ENCODE measurements at places on chromosomes 2 and 18.
A peak's percentile ranks its signal among the peaks of the same experiment; 100 is the strongest.

DNA sequence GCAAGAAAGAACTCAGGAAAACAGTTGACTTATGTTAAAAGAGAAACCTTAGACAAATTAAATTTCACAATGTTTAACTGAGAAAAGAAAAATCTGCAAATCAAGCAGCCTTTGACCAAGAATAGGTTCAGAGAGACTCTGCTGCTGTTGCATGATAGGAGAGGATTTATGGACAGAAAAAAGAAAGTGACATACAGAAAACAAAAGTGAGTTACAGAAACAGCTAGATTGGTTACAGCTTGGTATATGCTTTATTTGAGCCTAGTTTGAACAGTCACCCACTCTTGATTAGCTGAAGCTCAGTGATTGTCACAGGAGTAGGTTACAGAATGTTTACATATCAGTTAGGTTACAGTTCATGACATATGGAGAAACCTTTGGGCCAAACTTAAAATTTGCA lies 258.2 kb upstream of the SPOPL start:
- DNase-seq: no peak

- DNase-seq: no peak
These were observed 96.9 kb downstream of the HDAC4 start for GRCh38 chr2:239303711-239304532.

- no peak for DNase-seq
These were observed 105.6 kb downstream of the MAPK4 start for GRCh38 chr18:50665519-50665918.

DNA sequence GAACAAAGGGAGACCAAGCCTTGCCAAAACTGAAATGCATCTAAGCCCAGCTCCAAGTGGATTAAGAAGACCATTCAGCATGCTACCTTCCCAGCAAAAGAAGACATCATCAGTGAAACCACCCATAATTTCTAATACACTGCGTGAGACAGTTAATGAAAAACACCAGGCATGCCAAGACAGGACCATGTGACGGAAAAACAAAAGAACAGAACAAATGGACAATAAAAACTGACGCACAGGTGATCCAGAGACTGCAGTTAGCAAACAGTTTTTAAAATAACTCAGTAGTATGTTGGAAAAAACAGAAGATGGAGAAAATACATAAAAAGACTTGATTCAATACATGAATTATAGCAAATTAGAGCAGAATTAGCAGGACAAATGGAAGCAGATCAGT lies 15.3 kb downstream of the FAM168B start:
- no peak for DNase-seq

- DNase-seq: no peak
These were observed 158.5 kb downstream of the INSIG2 start for GRCh38 chr2:118246726-118247125.

DNA sequence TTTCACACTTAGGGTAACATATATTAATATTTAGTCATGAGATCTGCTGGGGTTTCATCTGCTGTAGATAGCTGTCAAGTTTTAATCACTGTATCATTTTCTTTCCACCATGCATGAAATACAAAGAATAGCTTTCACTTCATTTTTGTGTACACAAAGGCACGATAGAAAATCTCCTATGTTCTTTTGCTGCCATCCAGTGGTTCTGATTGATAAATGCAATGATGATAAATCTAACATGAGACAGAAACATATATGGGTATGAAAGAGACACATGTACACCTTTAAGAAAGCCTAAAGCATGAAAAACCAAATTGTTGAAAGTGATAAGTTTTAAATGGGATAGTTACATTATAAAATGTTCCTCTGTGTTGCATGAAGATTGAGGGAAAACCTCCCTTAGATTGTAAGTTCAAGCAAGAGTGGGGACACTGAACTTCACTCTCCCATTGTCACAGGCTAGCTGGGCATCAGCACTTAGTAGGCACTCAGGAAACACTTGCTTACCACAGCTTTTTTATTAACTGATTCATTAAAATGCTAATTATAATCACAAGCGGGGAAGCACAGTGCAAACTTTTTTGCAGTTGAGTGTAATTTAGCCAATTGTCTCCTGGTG lies 31.2 kb downstream of the C1D start:
- DNase-seq: peak; percentile 64

- DNase-seq: no peak
These were observed 37.6 kb upstream of the ASXL3 start for GRCh38 chr18:33540392-33540791.

- no peak for DNase-seq
These were observed 14.8 kb upstream of the UXS1 start for GRCh38 chr2:106208874-106209273.

- peak; percentile 8 for DNase-seq
These were observed 79.6 kb downstream of the MIB1 start for GRCh38 chr18:21820033-21820810.

GRCh38 chr2:168971261-168971660 lies 59.9 kb downstream of the ABCB11 start:
- no peak for DNase-seq

- no peak for DNase-seq
These were observed 121.0 kb downstream of the ALPK2 start for GRCh38 chr18:58507880-58508279.

DNA sequence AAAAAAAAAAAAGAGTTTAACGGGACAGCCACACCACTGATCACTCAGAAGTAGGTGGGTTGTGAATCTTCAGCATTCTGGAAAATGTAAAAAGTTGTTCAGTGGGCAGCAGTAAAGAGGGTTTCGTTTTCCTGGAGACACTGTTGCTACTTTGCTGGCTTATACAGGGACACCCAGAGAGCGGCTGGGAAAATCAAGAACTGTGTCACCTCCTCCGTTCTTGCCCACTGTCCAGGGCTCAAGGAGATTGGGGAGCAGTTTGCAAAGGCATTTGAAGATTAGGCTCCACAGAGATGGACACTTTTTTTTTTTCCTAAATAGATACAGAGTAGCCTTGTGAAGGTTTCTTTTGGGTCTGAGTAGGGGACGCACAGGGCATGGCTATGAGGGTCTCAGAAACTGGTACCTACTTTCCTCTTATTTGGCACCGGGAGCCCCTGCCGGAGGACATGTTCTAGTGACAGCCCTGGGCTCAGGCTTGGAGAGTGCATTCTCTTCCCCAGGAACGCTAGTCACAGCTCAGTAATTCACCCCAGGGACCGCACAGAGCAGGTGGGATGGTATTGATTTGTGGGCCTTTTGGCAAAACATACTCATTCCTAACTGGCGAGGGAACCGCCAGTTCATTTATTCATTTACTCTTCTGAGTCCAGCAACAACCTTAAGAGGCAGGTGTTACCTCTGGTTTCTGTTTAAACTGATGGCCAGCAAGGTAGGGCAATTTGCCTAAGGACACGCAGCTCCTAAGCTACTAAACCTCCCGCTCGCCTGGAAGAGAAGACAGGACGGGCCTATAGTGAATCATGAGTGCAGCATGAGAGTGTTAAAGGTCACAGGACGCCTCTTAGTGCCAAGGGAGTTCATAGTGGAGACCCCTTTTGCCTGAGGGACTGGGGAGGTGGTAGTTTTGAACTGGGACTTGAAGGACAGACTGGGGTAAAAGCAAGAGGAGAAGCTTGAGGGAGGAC lies 53.1 kb downstream of the HPCAL1 start:
- no peak for DNase-seq

- DNase-seq: no peak
These were observed 260.5 kb downstream of the DYSF start for GRCh38 chr2:71713581-71714580.

DNA sequence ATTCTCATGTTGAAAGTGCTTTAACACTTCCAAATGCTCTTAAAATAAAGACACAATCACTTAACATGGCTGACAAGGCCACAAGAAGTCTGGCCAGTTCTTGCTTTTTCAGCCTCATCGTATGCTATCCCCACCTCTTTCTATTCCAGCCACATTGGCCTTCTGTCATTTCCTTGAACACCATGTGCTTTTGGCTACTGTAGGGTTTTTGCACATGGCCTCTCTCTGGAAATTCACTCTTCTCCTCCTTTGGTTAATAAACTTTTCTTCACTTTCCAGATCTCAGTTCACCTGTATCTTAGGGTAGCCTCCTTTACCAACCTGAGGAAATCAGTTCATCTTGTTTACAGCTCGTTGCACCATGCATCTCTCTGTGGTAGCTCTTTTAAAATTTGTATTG lies 450.5 kb upstream of the MEX3C start:
- DNase-seq: no peak

- DNase-seq: no peak
These were observed 81.9 kb downstream of the EPB41L5 start for GRCh38 chr2:120094795-120095194.

DNA sequence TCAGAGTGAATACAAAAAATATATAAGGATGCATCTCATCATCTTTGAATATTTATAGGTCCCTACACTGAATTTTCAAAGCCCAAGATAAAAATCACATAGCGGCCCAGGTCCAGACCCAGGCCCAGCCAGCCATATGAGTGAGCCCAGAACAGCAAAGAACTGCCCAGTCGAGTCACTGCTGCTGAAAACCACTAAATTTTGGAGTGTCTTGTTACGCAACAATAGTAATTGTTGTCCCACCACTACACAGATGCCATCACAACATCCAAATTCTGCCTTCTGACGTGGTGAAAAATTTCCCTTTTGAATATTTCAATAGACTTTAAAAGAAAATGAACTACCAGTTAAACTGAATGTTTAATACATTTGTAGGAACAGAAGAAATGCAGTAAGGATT lies 5.7 kb downstream of the C18orf32 start:
- DNase-seq: no peak

- DNase-seq: no peak
These were observed 405 bp downstream of the SOS1 start for GRCh38 chr2:39120521-39120770.

- no peak for DNase-seq
These were observed 93.9 kb upstream of the LTBP1 start for GRCh38 chr2:32852856-32853255.

DNA sequence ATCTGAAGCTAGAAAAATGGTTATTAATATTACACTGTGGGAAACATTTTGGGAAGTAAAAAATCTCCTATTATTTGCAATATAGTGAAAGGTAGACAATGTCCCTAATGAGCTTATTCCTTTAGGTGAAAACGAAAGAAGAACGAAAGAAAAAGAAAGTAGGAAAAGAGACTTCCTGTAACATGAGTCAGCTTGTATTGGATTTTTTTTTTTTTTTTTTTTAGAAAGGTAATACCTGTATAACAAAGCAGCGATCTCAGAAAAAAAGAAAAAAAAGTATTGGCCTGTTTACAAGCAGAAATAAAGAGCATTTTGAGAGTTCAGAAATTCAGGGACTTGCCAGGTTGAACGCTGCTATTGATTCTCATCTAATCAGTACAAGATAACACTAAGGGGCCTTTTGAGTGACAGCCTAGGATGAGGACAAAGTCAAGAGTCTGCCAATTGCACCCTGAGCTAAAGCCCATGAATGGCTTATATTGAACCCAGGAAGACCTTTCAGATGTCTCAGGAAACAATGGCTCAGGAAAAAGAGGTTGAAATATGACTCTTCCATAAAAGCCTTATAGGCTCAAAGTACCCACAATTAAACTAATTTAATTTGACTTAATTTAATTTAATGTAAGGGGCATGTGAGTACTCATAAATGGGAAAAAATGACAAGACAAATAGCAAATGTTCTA lies 615.6 kb upstream of the CDH2 start:
- DNase-seq: no peak

DNA sequence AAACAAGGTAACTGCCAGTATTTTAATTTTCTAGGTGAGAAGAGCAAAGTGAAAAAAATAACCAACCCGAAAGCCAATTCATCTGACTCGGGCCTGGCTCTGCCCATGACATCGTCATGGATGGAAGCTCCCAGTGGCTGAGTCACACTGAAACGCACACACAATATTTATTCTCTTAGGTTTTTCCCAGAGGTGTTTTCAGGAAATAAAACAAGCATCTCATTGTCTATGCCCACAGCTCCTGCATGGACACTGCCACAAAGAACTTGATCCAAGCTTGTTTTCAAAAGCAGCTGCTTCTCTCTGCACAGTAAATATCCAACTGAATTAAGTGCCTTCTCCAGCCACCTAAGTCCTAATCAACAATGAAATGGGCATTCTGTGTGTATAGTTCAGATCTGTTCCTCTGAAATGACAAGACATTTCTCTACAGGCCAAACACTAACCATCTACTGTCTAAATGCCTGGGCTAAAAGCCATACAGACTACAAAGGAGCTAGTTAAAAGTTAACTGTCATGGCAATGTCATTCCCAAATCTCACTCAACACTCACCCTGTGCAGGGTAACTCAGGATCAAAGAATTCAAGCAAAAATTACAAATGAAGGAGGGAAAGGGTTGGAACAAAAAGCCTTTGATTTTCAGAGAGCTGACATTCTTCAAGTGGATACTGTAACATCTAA lies 62.9 kb downstream of the RPL31 start:
- DNase-seq: peak; percentile 98

DNA sequence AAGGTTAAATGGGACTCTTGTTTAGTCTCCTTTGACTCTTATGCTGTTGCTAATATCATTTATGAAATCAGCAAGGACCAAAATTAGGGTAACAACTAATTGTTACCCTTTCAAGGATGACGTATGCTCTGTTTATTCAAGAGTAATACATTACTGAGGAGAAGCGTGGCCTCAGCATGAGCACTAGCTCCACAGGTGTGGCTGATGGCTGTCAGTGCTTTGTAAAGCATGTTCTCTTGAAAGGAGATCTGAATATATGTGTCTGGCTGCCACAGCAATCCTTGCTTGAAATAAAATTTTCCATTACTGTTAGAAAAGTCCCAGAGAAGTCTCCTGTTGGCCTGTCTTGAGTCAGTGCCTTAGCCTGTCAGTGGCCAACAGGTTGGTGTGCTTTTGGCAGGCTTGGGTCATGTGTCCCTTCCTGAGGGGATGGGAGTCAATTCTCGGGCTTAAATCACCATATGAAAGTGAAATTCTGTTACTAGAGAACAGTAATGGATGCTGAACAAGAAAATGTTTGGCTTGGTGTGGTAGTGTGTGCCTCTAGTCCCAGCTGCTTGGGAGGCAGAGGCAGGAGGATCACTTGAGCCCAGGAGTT lies 32.7 kb downstream of the ABI2 start:
- DNase-seq: no peak

GRCh38 chr2:107305966-107306365 lies 420.0 kb upstream of the ST6GAL2 start:
- DNase-seq: no peak

DNA sequence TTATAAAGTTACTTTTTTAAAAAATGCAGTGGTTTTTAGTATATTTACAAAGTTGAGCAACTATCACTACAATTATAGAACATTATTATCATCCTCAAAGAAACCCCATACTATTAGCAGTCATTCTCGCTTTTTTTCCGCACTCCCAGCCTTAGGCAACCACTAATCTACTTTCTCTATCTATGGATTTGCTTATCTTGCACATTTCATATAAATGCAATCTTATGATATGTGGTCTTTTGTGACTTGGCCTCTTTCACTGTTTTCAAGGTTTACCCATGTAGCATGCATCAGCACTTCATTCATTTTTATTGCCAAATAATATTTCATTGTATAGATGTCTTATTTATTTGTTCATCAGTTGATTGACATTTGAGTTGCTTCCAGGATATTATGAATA lies 273.4 kb downstream of the AGPS start:
- no peak for DNase-seq

GRCh38 chr18:62033207-62033606 lies 140.4 kb upstream of the RNF152 start:
- no peak for DNase-seq
